ENCODE measurements at places on chromosomes 2 and 18.

GRCh38 chr2:96857667-96858372 lies at the start of gene ANKRD39:
Gene ANKRD39, minus strand, starts transcription at chr2:96858016. Its CDS starts 29 bp downstream, at chr2:96857987.
- peak; percentile 98 for DNase-seq

GRCh38 chr2:49004036-49004626 lies 150.2 kb downstream of the FSHR start:
- no peak for DNase-seq

- no peak for DNase-seq
Measured at GRCh38 chr18:28078298-28078697, 98.6 kb downstream of the CDH2 start.

GRCh38 chr2:98952966-98953365 lies 16.9 kb upstream of the CRACDL start:
- no peak for DNase-seq

DNA sequence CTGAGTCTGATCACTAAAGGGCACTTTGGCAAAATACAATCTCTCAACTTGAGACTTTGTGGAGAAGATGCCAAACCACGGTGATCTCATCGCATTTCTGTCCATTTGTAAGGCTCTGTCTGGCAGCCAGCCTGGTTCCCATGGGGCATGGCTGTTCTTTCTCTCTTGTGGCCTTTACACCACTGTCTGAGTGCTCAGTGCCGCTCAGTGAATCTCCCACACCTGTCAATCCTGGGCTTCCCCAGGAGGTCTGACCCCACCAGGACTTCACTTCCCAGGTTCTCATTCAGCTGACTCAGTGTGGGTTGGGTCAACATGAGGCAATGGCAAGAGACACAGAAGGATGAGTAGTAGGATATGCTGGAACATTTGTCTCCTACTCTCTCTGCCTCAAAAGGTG lies 96.8 kb upstream of the TRIB2 start:
- peak; percentile 32 for DNase-seq

GRCh38 chr2:47872941-47873340 lies 33.4 kb downstream of the FBXO11 start:
- no peak for DNase-seq

GRCh38 chr2:210707900-210708299 lies 151.5 kb downstream of the CPS1 start:
- no peak for DNase-seq
